ENCODE measurements at places on chromosomes 1 and 21. TPM values are rescaled to one million over a fixed set of nuclear protein-coding genes. Genes with fewer than 3 reads are reported as not detected.

MYCL gene
- 0.72 TPM for total RNA-seq

LRRC3 gene
- 4.8 TPM for total RNA-seq

PBX1 gene
- total RNA-seq, result 0.39 TPM

TTC24 gene
- 6.8 TPM for total RNA-seq

TDRD5 gene
- not detected for total RNA-seq

TINAGL1 gene
- total RNA-seq, result not detected

TTC34 gene
- 1.3 TPM for total RNA-seq

GRCh38 chr1:108862698-108863477, 6.0 kb upstream of the AKNAD1 start:
- no peak for DNase-seq

- peak; percentile 95 for DNase-seq
Measured at GRCh38 chr1:156126630-156127534, 12.4 kb downstream of the LMNA start.

DNA sequence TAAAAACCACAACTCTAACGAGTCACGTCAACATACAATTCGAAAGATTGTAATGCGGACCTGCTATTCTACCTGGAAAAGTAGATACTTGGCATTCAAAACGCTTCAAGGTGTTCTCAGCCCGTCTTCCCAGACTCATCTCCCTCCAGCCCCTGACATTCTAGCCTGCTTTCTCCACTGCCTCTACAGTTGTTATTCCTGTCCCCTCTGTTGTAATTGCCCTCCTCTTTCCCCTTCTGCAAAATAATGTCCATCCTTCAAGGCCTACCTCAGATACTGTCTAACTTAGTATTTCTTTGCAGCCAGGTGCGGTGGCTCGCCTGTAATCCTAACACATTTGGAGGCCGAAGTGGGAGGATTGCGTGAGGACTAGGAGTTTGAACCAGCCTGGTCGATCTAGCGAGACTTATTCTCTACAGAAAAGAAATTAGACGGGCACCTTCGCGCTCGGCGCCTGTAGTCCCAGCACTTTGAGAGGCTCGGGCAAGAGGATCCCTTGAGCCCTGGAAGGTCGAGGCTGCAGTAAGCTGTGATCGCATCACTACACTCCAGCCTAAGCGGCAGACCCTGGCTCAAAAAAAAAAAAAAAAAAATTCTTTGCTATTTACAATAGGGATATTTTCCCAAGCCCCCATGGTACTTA, 756 bp upstream of the RBM34 start:
- no peak for DNase-seq

DNA sequence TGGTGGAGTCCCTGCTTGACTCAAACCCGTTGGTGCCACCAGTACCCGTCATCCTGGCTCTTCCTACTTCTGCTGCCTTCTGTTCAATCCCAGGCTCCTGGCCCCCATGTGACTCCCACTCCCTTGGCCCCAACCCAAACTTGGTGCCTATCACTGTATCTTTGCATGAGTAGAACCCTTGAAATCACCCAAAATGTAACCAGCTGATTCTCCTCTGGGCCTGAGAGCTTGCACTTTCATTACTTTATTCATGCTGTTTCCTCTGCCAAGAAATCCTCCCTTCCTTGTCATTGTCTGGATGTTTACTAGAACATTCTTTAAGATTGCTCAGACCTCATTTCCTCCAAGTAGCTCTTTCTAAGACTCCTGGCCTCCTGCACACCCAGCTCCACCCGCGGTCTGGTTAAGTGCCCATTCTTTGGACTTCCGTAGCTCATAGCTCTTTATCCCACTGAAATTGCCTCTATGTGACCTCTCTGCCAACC, 15.7 kb downstream of the PTAFR start:
- no peak for DNase-seq

GRCh38 chr1:237879195-237879594, 11.5 kb downstream of the ZP4 start:
- no peak for DNase-seq

- no peak for DNase-seq
Measured at GRCh38 chr1:200172311-200172710, 144.8 kb downstream of the NR5A2 start.

DNA sequence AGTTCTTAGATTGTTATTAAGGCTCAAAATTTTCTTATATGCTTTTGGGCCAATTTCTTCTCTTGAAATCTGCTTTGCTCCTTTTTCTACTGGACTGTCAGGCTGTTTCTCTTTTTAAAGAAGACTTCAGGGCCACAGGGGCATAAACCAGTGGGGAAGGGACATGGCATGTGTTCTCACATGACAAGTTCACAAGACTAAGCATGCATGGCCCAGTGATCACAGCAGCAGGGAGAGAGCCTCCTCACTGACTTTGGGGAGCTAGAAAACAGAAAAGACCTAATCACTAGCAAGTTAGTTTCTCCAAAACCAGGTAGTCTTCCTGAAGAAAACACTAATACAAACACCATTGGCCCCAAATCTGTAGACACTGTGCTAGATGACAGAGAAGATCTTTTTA, 64.8 kb downstream of the RAB3GAP2 start:
- no peak for DNase-seq

- no peak for DNase-seq
Measured at GRCh38 chr1:15411593-15412137, 2.0 kb downstream of the EFHD2 start.

DNA sequence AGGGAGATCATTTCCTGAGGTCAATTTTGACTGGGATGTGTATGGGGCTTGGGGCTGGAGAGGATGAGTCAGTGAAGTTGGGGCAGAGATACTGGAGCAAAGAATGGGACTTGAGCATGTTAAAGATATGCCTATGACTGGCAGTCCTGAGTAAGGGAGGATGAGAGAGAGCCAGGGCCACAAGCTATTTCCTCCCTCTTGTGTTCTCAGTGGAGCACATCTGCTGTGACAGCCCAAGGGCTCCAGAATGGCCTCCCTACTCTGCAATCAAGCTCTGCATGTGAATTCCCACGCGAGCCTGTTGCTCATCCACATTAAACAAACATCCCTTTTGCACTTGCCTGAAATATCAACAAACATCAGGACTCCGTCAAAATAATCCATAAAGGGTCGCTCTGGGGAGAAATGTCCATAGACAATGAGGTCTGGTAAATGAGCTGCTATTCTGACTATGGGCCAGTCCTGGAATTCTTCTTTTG, 9.2 kb downstream of the ADCY10 start:
- no peak for DNase-seq

DNA sequence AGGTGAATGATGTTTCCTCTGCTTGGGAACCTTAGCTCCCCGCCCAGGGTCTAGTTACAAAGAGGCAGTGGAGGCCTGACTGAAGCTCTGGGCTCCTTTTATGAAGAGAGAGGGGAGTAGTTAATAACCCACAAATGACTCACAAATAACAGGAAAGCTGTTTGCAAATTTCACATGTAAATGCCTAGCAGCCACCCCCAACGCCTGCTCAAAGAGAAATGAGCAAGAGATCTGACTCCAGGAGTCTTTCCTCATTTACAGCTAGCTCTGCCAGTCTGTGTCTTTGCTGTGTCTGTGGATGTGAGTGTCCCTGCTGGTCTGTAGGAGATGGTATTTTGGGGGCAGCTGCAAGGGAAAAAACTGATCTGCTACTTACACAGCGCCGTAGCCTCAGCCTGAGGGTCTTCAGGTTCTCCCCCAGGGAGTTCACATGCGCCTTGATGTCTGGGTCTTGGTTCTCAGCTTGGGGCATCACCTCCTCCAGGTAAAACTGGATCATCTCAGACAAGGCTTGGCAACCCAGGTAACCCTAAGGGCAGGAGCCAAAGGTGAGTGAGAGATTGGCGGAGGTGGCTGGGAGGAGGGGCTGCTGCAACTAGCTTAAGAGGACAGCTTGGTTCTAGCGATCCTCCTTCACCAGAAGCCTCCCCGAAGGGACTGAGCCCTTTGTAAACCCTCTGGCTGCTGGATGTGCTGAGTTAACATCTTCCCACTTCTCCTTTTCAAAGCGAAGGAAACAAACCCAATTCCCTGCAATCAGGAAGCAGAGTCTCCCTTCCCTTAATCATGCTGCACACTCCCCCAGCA, at the start of gene IL19:
Gene IL19, plus strand, starts transcription at position 243 of the 807 bp plus-strand sequence. CDS start 65,890 bp downstream, outside the sequence.
- DNase-seq, result no peak
